ENCODE measurements at places on chromosomes 1 and 21.

DNA sequence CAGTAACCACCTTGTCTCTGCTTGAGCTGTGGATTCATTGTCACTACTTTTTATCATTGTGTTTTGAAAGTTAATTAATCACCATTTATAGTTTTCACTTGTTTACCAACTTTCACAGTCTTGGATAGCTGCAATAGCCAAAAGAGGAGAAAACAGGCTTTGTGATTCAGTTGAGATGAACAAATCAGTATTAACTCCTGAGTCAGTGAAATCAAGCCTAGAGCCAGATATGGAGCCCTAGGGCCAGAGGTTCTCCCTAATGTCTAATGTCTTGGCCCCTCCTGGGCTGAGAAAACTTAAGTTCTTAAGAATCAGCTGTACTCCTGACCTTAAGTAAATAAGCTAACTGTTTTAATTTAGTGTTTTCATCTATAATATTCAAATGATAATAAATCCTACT lies 228.8 kb downstream of the DNM3 start:
- DNase-seq = no peak

GRCh38 chr21:40706806-40707655 lies 139.9 kb downstream of the DSCAM start:
- no peak for DNase-seq

DNA sequence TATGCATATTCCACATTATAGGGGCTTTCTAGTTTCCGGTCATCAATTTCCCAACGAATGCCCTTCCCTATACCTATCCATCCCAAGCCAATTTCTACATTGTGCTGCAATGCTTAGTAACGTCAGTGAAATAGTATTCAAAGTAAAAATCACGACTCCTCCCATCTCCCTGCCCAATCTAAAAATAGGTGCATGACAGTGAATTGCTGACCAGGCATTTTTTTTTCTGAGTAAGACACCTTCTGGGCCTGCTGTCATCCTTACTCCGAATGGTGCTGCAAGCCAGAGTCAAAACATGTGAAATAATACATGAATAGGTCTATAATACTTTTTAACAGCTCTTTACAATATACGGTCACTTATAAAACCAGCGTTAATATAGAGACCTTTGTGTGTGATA lies 120.2 kb downstream of the GREM2 start:
- DNase-seq = no peak

- DNase-seq = no peak
These were observed 124.2 kb upstream of the LYPLAL1 start for GRCh38 chr1:219049501-219049900.

GRCh38 chr1:61784726-61785125 lies 42.4 kb downstream of the PATJ start:
- DNase-seq = no peak

GRCh38 chr1:162195567-162195966 lies 126.1 kb downstream of the NOS1AP start:
- DNase-seq = no peak
